ENCODE measurements at places on chromosomes 1 and 21.

DNA sequence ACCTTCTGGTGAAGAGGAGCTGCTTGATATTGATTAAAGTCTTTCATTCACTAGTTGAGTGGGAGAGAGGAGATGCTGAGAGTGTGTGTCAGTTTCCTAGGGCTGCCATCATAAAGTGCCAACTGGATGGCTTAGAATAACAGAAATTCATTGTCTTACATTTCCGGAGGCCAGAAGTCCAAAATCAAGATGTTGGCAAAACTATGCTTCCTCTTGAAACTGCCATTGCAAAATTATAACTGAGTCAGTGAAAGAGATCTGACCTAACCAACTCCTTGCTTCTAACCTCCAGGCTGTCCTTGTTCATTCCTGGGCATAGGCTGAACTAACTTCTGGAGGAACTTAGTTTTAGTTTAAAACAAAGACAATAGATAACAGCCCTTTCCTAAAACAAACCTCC lies 47.1 kb downstream of the PTGS2 start:
- H3K4me1 ChIP-seq: no peaks in the 10 kb centered on the region
- no peaks in the 10 kb centered on the region for H3K36me3 ChIP-seq
- no peak for DNase-seq
- no peaks in the 10 kb centered on the region for H3K27me3 ChIP-seq

- H3K4me1 ChIP-seq: peaks cover 3% of the 10 kb centered on the region
- no peaks in the 10 kb centered on the region for H3K27me3 ChIP-seq
- 0 out of 2 replicates have a peak, but pooled peaks cover 5% of the 10 kb centered on the region for H3K36me3 ChIP-seq
- H3K4me3 ChIP-seq: no peak overlapping the region
Observed at GRCh38 chr1:233714631-233715217, 100.8 kb downstream of the KCNK1 start.

- H3K27me3 ChIP-seq: no peaks in the 10 kb centered on the region
- peak; percentile 33 for DNase-seq
- no peak overlapping the region for H3K27ac ChIP-seq
- H3K4me1 ChIP-seq: peaks cover 46% of the 10 kb centered on the region
- peaks cover 28% of the 10 kb centered on the region for H3K36me3 ChIP-seq
Observed at GRCh38 chr1:94866164-94866807, 46.1 kb downstream of the SLC44A3 start.

- H3K4me1 ChIP-seq: peaks cover 67% of the 10 kb centered on the region
- no peaks in the 10 kb centered on the region for H3K27me3 ChIP-seq
- H3K4me3 ChIP-seq: no peak overlapping the region
Observed at GRCh38 chr1:119778886-119779560, 10.3 kb upstream of the HMGCS2 start.

DNA sequence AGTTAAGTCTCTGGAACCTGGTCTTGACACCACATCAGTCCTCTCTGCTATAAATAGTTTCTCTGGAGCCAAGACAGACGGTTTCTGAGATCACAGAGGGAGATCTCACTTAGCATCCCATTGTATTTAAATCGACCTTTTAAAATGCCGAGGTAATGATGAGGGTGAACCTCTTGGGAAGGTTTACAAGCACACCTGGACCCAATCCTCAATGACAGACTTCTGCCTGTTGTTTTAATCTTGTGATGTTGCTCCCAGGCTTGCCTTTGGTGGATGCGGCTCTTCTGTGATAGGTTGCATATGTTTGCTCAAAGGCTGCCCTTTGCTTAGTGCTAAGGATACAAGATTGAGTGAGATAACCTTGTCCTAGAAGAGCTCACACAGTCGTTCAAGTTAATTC lies 104.6 kb upstream of the L1TD1 start:
- H3K36me3 ChIP-seq: peaks cover 11% of the 10 kb centered on the region
- H3K4me3 ChIP-seq: no peak overlapping the region
- no peak for DNase-seq
- H3K27me3 ChIP-seq: no peaks in the 10 kb centered on the region
- H3K27ac ChIP-seq: no peak overlapping the region

DNA sequence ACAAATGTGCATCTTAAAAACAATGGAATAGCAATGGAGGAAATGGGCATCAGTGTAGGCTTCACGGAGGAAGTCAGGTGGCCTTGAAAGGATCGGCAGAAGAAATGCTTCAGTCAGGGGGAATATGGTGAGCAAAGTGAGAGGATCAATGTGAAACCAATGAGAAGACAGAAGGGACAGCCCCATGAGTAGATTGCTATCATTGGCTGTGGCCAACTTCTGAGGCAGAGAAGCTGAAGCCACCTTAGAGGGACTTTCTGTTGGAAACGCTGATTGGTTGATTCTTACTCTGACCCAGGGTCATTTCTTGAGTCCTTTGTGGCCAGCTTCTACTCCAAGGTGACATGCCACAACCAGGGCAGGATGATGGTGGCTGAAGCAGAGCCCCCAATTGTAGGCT lies 130.7 kb upstream of the ZNF648 start:
- H3K27ac ChIP-seq: no peak overlapping the region
- no peaks in the 10 kb centered on the region for H3K36me3 ChIP-seq
- no peaks in the 10 kb centered on the region for H3K27me3 ChIP-seq
- no peak overlapping the region for H3K4me3 ChIP-seq

DNA sequence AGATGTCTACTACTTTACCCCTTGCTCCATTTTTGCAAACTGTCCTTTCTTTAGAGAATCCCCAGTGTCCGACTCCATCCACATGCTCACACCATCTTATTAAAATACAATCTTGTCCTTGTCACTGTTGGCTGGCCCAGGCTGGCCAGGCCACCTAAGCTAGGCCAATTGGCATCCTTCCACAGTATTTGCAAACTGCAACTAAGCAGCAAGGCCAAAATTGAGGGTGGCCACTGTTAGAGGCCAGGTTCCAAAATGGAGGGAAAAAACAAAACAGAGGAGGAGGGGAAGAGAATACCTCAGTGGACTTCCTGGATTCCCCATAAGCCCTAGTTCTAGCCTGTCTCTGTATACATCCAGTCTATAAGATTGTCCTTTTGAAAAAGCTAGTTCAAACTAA lies 4.3 kb downstream of the FAM89A start:
- H3K27me3 ChIP-seq: peaks cover 28% of the 10 kb centered on the region
- no peaks in the 10 kb centered on the region for H3K4me1 ChIP-seq
- no peaks in the 10 kb centered on the region for H3K36me3 ChIP-seq
- no peak for DNase-seq
- no peak overlapping the region for H3K4me3 ChIP-seq

GRCh38 chr21:28177124-28177523 lies 815.6 kb downstream of the LTN1 start:
- H3K36me3 ChIP-seq: no peaks in the 10 kb centered on the region
- H3K4me1 ChIP-seq: no peaks in the 10 kb centered on the region

DNA sequence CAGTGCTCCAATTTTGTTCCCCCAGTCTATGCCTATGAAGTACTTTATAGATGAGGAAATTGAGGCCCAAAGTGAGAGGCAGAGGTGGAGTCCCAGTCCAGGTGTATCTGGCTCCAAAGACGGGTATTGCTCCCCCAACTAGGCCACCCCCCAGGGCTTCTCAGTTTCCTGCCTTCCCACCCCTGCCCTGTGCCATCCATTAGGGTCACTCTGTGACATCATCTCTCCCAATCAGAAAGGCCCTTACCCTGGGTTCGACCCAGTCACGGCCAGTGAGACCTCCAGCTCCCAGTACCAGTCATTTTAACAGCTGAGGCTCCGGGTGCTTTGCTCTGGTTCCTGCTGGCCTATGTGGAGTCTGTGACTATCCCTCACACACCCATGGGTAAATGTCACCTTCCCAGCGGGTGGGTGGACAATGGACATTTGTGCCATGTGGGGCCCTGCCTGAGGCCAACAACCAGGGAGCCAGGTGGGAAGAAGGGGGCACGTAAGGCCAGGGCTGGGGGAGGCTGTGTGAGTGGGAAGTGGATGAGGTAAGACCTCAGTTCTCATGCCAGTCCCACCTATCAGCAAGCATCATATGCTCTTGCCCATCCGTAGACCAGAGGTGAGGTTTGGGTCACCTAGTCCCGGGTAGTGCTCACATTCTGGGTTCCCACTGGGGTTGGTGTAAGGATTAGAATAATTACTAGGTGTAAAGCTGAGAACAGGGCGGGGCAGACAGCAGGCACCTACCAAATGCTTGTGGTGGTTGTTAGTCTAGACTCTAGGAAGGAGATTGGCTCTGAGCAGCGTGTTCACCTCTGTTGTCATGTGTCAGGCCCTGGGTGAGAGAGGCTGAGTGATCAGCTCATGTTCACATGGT lies 685.9 kb downstream of the MATN1 start:
- H3K27ac ChIP-seq: no peak overlapping the region
- H3K4me3 ChIP-seq: no peak overlapping the region
- H3K4me1 ChIP-seq: 0 out of 2 replicates have a peak, but pooled peaks cover 5% of the 10 kb centered on the region
- no peak for DNase-seq
- no peaks in the 10 kb centered on the region for H3K36me3 ChIP-seq
- H3K27me3 ChIP-seq: no peaks in the 10 kb centered on the region

GRCh38 chr1:87851490-87851889 lies 522.8 kb downstream of the LMO4 start:
- no peaks in the 10 kb centered on the region for H3K27me3 ChIP-seq
- no peak overlapping the region for H3K27ac ChIP-seq
- no peak for DNase-seq

DNA sequence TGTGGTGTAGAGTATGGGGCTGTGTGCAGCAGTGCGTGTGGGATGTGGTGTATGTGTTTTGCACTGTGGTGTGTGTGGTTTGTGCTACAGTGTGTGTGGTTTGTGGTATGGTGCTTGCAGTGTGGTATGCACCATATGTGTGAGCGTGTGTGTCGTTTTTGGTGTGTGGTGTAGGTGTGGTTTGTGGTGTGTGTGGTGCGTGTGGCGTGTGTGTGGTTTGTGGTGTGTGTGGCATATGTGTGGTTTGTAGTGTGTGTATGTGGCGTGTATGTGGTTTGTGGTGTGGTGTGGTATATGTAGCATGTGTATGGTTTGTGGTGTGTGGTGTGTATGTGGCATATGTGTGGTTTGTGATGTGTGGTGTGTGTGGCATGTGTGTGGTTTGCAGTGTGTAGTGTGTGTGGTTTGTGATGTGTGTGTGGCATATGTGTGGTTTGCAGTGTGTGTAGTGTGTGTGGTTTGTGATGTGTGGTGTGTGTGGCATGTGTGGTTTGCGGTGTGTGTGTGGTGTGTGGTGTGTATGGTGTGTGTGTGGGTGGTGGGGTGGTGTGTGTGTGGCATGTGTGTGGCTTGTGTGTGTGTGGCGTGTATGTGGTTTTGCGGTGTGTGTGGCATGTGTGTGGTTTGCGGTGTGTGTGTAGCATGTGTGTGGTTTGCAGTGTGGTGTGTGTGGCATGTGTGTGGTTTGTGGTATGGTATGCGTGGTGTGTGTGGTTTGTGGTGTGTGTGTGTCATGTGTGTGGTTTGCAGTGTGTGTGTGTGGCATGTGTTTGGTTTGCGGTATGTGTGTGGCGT lies 53.5 kb upstream of the TRAPPC10 start:
- H3K27me3 ChIP-seq: no peaks in the 10 kb centered on the region
- H3K4me3 ChIP-seq: no peak overlapping the region
- no peaks in the 10 kb centered on the region for H3K4me1 ChIP-seq
- no peak for DNase-seq

DNA sequence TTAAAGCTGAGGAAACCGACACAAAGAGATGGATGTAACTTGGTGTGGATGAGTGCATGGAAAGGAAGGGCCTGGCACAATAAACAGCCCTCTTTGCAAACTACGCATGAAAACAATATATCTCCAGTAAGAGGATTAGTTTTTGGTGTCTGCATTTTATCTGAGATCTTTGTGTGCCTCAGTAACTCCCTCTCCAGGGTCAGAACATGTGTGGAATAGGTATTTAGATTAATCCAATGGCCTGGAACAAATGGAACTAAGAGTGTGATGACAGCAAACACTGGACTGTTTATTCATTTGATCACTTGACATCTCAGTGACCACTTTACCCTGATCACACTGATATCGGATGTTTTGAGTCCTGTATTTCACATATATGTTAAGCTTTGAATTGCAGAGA lies 45.3 kb downstream of the AKNAD1 start:
- H3K27me3 ChIP-seq: no peaks in the 10 kb centered on the region
- DNase-seq: no peak
- no peaks in the 10 kb centered on the region for H3K36me3 ChIP-seq
- no peak overlapping the region for H3K27ac ChIP-seq
- H3K4me3 ChIP-seq: no peak overlapping the region

DNA sequence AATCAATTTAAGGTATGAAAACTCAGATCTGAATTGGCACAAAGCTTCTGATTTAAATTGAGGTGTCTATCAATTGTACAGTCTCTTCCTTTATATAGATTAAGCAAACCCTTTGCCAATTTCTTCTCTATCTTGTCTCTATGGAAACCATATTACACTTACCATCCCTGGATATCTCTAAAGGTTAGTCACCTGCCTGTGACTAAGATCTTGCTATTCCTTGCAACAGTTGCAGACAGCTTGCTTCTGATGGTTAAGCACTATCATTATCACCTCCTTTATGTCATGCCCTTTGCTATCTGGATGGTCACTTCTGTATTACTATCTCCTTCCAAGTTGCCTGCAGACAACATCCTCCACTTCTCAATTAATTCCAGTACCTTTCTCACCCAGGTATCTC lies 998.6 kb upstream of the B3GALT2 start:
- H3K4me1 ChIP-seq: no peaks in the 10 kb centered on the region
- no peaks in the 10 kb centered on the region for H3K27me3 ChIP-seq
- H3K4me3 ChIP-seq: no peak overlapping the region

DNA sequence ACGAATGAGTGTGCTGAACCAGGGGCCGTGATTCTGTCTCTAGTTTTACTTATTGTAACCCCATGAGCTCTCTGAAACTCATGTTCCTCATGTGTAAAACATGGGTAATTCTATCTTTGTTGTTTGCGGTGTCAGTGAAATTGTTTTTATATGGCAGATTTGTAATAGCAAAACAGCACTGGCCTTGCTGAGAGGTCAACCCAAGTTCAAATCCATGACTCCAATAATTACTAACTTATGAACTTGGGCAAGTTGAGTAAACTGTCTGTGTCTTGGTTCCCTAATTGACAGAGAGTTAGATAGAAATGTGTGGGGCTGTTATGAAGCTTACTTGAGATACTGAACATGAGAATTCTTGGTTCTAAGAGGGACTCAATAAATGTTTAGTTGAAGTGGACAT lies 17.8 kb downstream of the C1orf116 start:
- no peak overlapping the region for H3K4me3 ChIP-seq
- H3K27ac ChIP-seq: no peak overlapping the region
- no peaks in the 10 kb centered on the region for H3K27me3 ChIP-seq
- H3K4me1 ChIP-seq: peaks cover 6% of the 10 kb centered on the region
- no peak for DNase-seq

DNA sequence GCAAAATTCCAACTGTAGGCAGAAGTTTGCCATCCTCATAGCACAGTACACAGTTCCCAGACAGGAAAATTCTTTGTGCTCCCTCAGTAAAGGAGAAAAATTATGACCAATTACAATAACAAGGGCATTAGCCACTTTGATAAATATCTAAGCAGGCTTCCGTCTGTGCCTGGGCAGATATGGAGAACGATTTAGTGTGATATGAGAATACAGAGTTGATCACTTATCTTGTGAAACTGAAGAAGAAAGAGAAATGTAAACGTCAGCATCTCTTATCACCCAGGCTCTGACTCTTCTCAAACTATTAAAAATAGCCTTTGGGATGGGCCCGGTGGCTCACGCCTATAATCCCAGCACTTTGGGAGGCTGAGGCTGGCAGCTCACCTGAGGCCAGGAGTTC lies 54.5 kb upstream of the TIAM1 start:
- no peak overlapping the region for H3K27ac ChIP-seq
- H3K27me3 ChIP-seq: no peaks in the 10 kb centered on the region
- no peaks in the 10 kb centered on the region for H3K4me1 ChIP-seq

GRCh38 chr1:89044970-89045721 lies 19.9 kb downstream of the GBP1 start:
- no peaks in the 10 kb centered on the region for H3K27me3 ChIP-seq
- no peak overlapping the region for H3K27ac ChIP-seq
- no peaks in the 10 kb centered on the region for H3K4me1 ChIP-seq
- no peaks in the 10 kb centered on the region for H3K36me3 ChIP-seq
- no peak for DNase-seq

GRCh38 chr1:18735224-18735997 lies 104.8 kb downstream of the PAX7 start:
- DNase-seq: no peak
- no peak overlapping the region for H3K27ac ChIP-seq
- no peak overlapping the region for H3K4me3 ChIP-seq
- no peaks in the 10 kb centered on the region for H3K4me1 ChIP-seq
- no peaks in the 10 kb centered on the region for H3K36me3 ChIP-seq
- H3K27me3 ChIP-seq: peaks cover 30% of the 10 kb centered on the region
